ENCODE measurements at places on chromosomes 12 and 14. TPM values are rescaled to one million over a fixed set of nuclear protein-coding genes. Genes with fewer than 3 reads are reported as not detected.

GRCh38 chr12:85283560-85283959, 3.5 kb downstream of the ALX1 start:
- H3K36me3 ChIP-seq: no peaks in the 10 kb centered on the region
- H3K4me3 ChIP-seq: no peak overlapping the region
- no peak for DNase-seq
- H3K27ac ChIP-seq: no peak overlapping the region
- peaks cover 32% of the 10 kb centered on the region for H3K27me3 ChIP-seq

Gene OR4Q2
- not detected for total RNA-seq

- no peaks in the 10 kb centered on the region for H3K36me3 ChIP-seq
- no peaks in the 10 kb centered on the region for H3K27me3 ChIP-seq
- no peak overlapping the region for H3K27ac ChIP-seq
- H3K4me3 ChIP-seq: no peak overlapping the region
- no peaks in the 10 kb centered on the region for H3K4me1 ChIP-seq
- no peak for DNase-seq
These were observed 26.8 kb upstream of the TCL1B start for GRCh38 chr14:95659293-95659989.

DNA sequence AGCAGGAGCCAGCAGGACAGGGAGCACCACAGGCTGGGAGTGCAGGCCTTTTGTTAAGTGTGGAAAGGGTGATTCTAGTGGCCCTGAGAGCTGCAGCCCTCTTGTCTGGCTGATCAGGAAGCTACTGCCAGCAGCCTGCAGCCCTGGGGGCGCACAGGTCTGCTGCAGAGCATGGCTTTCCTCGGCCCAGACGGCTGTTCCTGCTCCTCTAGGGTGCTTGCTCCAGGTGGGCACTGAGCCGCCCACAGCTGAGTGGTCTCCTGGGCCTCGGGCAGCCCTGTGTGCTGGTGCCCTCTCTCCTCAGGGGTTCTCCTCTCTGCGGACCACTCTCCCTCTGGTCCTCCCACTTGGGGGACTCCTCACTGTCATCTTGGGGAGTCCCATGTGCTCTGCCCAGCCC, 18.9 kb downstream of the CCDC88C start:
- H3K4me1 ChIP-seq: peaks cover 98% of the 10 kb centered on the region
- peak overlapping the region; percentile 66 for H3K27ac ChIP-seq
- no peaks in the 10 kb centered on the region for H3K27me3 ChIP-seq
- peak overlapping the region; percentile 67 for H3K4me3 ChIP-seq
- no peak for DNase-seq

Gene CD163
- total RNA-seq: 1.1 TPM

Gene ADGRD1
- 0.22 TPM for total RNA-seq

Gene KERA
- not detected for total RNA-seq

Gene SERPINA12
- total RNA-seq: not detected

DNA sequence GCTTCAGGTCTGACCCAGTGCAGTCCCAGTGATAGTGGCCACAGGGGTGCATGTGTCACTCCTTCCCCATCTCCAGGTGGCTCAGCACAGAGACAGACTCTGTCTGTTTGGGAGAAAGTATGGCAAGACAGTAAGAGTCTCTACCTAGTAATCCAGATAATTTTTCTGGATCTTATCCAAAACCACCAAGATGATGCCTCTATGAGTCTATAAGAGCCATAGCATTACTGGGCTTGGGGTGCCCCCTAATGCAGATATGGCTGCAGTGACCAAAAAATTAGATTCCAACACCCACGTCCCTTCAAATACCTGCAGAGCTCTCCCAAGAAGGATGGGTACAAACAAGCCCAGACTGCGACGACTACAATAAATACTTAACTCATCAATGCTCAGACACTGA, 123.8 kb downstream of the GRIP1 start:
- H3K27me3 ChIP-seq: no peaks in the 10 kb centered on the region
- no peak overlapping the region for H3K4me3 ChIP-seq
- no peaks in the 10 kb centered on the region for H3K4me1 ChIP-seq
- H3K36me3 ChIP-seq: no peaks in the 10 kb centered on the region
- no peak overlapping the region for H3K27ac ChIP-seq

DNA sequence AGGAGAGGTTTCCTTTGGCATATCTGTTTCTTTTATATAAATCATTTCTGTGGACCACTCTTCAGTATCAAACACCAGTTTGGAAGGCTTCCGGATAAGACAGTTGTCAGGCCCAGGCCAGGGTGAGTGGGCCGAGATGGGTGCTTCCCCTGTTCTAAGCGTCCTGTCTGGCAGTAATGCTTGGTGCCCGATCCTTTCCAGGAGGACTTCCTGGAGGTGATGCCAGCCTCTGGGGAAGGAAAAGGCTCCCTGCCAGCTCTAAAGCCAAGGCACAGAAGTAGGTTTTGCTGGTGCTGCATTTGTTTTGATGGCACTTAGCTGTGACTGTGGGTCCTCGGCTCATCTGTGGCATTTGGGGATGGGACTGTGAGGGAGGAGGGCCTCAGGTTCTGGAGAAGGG, 124.4 kb upstream of the RTL1 start:
- no peak for DNase-seq
- H3K4me3 ChIP-seq: no peak overlapping the region
- no peaks in the 10 kb centered on the region for H3K36me3 ChIP-seq
- H3K4me1 ChIP-seq: no peaks in the 10 kb centered on the region

DNA sequence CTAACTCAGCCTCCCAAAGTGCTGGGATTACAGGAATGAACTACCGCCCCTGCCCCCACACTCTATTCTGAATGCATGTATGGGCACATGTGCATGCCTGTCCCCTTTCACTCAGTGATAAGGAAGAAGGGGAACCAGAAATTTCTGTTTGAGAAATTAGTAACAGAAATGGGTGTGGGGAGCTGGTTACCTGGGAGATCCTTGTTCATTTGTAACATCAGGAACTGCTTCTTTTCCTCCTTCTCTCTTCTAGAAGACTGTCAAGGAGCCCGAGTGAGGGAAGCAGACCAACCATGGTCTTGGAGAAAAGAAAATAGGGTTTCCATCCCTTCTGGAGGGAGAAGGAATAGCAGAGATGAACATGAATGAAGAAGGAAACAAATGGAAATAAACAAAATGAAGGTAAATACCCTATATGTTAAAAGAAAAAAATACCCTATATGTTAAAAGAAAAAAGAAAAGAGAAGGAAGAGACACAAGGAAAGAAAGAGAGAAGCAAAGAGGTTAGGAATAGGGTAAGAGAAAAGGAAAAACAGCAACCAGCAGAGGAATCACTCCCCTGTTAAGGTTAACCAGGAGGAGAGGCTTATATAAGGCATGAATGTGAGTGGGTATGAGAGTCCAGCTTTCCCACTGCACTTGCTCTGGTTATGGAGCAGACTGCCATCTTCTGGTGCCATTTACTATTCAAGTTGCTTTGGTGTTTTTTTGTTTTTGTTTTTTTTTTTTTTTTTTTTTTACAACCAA, 3.3 kb downstream of the PPP1R3E start:
- H3K4me1 ChIP-seq: peaks cover 39% of the 10 kb centered on the region
- no peaks in the 10 kb centered on the region for H3K27me3 ChIP-seq
- no peak overlapping the region for H3K4me3 ChIP-seq
- peaks cover 14% of the 10 kb centered on the region for H3K36me3 ChIP-seq
- DNase-seq: no peak
- H3K27ac ChIP-seq: no peak overlapping the region

Gene SLC2A13
- 1.6 TPM for total RNA-seq

GRCh38 chr12:130768120-130768519, 52.0 kb upstream of the RIMBP2 start:
- no peak overlapping the region for H3K27ac ChIP-seq
- no peaks in the 10 kb centered on the region for H3K4me1 ChIP-seq
- no peaks in the 10 kb centered on the region for H3K27me3 ChIP-seq
- no peaks in the 10 kb centered on the region for H3K36me3 ChIP-seq

GRCh38 chr14:103267226-103267910, 66.7 kb upstream of the EIF5 start:
- no peak for DNase-seq
- no peaks in the 10 kb centered on the region for H3K4me1 ChIP-seq
- H3K36me3 ChIP-seq: no peaks in the 10 kb centered on the region
- H3K27ac ChIP-seq: no peak overlapping the region
- H3K27me3 ChIP-seq: peaks cover 5% of the 10 kb centered on the region

DNA sequence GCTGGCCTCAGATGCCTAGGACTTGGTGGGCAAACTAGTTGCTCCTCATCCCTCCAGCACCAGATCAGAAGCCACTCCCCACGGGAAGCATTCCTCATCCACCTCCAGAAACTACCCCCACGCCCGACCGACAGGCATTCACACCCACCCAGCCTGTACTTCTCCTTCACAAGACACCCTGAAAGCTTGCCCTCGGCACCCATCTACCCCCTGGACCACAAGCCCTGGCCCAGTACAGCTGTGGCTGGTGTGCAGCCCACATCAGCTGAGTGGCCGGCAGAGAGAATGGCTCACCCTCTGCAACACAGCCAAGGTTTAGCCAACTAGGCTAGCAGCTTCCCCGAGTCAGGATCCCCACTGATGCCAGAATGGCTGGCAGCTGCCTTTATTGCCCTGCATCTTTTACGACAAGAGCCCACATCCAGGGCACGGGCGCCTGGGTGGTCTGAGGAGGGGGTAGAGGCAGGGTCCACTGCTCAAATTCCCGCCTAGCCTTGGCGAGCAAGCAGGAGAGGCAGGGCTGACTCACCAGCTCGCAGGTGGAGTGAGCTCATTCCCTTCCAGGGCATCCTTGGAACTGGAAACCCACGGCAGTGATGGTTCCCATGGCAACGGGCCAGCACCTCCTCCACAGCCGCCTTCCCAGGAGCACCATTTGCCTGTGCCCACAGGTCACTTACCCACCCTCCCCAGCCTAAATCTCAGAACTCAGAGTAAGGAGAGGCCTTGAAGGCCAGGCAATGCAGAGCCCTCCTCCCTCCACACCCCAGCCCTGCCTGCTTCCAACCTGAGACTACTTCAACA, 17.1 kb downstream of the ACTN1 start:
- no peak overlapping the region for H3K27ac ChIP-seq
- no peaks in the 10 kb centered on the region for H3K36me3 ChIP-seq
- H3K27me3 ChIP-seq: no peaks in the 10 kb centered on the region
- no peak overlapping the region for H3K4me3 ChIP-seq

Gene ZNF140
- 8.5 TPM for total RNA-seq

- no peak overlapping the region for H3K4me3 ChIP-seq
- no peak overlapping the region for H3K27ac ChIP-seq
- DNase-seq: no peak
- no peaks in the 10 kb centered on the region for H3K27me3 ChIP-seq
- no peaks in the 10 kb centered on the region for H3K36me3 ChIP-seq
These were observed 59.5 kb downstream of the SCARB1 start for GRCh38 chr12:124804011-124804621.

DNA sequence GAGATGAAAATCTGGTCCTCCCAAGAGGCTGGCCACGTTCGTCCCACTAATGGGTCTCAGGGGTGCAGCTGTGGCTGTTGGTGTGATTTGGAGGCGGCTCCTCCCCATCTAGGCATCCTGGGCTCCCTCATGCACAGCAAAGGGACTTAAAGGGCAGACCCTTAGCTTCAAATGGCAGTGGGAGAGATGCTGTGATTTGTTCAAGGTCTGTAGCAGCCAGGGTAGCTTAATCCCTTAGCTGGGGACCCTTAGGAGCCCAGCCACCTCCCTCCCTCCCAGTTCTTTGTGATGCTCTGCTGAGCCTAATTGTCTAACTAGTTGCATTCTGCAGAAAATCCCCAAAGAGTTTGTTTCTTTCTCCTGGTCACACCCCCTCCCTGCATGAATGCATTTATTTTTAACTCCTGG, 18.3 kb downstream of the DYRK4 start:
- H3K27me3 ChIP-seq: no peaks in the 10 kb centered on the region
- DNase-seq: no peak
- no peaks in the 10 kb centered on the region for H3K36me3 ChIP-seq
- no peak overlapping the region for H3K27ac ChIP-seq

DNA sequence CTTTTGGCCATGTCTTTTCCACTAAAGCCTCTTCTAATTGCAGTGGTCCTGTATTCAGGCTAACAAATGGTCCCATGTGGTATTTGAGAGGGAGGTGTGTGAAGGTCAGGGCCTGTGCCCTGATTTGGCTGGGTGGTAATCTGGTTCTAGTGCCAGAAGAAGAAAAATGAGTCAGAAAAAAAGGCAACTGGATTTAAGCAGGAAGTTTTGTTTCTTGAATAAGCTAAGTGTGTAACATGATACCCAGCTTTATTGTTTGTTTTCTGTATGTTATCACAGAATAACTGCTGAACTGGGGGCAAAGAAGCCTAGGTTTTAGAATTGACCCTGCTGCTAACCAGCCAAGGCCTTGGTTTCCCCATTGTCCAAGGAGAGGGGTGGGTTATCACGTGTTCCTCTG, 134.0 kb downstream of the ANO6 start:
- H3K4me3 ChIP-seq: no peak overlapping the region
- no peaks in the 10 kb centered on the region for H3K27me3 ChIP-seq
- no peak for DNase-seq
- H3K36me3 ChIP-seq: peaks cover 40% of the 10 kb centered on the region

Gene TAS2R42
- total RNA-seq: not detected

GRCh38 chr14:61765225-61765943, 3.2 kb downstream of the SNAPC1 start:
- H3K4me3 ChIP-seq: no peak overlapping the region
- H3K27ac ChIP-seq: no peak overlapping the region
- peaks cover 8% of the 10 kb centered on the region for H3K36me3 ChIP-seq
- no peak for DNase-seq
- H3K27me3 ChIP-seq: no peaks in the 10 kb centered on the region
- peaks cover 23% of the 10 kb centered on the region for H3K4me1 ChIP-seq

DNA sequence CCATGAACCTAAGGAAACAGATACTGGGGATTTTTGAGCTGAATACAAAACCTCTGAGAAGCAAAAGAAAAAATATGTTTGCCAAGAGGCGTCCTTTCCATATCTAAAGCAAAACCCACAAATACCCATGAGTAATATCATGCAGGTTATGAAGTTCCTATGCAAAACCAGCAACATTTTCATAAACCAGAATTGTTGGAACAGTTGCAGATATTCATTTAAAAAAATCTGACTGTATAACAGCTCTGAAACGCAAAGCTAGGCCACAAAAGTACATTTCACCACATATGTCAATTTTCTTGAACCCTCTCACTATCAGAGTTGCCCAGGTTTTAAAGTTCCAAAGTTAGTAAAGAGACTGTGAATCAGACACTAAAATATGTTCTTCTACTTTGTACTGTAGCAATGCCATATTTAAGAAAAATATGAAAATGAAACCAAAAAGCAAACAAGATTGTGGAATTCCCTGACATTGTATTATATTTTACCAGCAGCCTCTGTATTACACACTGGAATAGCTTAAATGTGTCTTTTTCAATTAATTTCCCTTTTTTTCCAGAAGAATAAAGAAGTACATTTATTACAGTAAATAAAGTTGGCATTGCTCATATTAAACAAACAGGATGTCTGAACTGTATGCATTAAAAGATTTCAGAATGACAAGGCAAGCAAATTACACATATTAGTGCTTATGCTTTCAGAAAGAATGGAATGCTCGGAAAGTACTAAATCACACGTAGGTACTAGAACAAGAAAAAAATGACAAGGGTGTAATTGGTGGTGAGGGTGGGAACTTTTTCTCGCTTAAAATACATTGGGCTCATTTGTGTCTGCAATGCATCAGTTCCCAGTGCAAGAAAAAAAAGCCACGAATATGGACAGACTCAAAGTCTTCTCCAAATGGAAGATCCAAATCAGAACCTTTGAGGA, 33.6 kb upstream of the HIF1A start:
- H3K27me3 ChIP-seq: no peaks in the 10 kb centered on the region
- H3K27ac ChIP-seq: peak overlapping the region; percentile 54
- peak overlapping the region; percentile 33 for H3K4me3 ChIP-seq

Gene PLEKHH1
- 0.53 TPM for total RNA-seq

Gene IRAK3
- 0.59 TPM for total RNA-seq

- no peaks in the 10 kb centered on the region for H3K36me3 ChIP-seq
- H3K4me3 ChIP-seq: no peak overlapping the region
- peaks cover 2% of the 10 kb centered on the region for H3K4me1 ChIP-seq
- H3K27me3 ChIP-seq: no peaks in the 10 kb centered on the region
- H3K27ac ChIP-seq: no peak overlapping the region
These were observed 507.6 kb downstream of the PCNX1 start for GRCh38 chr14:71414631-71415403.
